ENCODE measurements at places on chromosomes 3 and 15.

DNA sequence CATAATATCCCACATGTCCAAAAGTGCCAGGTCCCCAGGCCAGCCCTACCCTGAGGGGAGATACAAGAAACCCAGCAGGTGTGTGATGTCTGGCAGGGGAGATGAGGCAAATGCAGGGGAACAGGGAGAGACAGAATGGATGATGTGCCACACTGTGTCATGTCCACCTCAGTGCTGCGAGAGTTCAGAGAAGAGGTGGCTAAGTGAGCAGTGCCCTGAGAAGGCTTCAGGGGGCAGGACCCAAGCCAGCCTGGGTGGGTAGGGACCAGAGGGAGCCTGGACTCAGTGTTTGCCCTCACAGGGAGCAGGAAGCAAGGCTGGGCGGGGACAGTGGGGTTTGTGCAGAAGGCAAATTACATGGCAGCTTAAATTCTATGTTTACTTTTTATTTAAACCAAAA lies 61.2 kb downstream of the KLHL6 start:
- no peak for DNase-seq

DNA sequence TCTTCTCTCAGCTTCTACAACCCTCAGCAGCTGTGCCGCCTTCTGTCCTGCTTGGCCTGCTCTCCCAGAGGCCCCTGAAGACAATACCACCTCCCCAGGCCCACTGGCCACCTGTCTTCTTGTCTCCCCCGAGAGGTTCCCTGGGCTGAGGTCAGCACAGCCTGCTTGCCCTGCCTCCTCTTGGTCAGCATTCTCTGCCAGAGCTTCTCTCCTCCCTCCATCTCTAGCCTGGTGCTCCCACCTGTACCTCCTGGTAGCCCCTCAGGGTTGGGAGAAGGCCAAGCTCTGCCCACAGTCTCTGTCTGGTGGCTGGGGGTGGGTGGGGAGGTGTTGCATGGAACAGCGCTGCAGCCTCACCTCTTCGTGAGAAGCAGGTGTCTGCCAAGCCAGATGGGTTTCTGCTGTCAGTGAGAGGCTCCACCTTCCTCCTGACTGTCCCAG lies 5.6 kb upstream of the ISLR start:
- no peak for DNase-seq

GRCh38 chr3:56860939-56861338 lies 59.2 kb upstream of the ARHGEF3 start:
- no peak for DNase-seq

GRCh38 chr3:12396471-12396870 lies 87.8 kb upstream of the TSEN2 start:
- no peak for DNase-seq

GRCh38 chr15:99348412-99348811 lies 97.1 kb downstream of the LRRC28 start:
- no peak for DNase-seq

- DNase-seq, result no peak
These were observed 422.2 kb downstream of the GBE1 start for GRCh38 chr3:81339040-81339845.

DNA sequence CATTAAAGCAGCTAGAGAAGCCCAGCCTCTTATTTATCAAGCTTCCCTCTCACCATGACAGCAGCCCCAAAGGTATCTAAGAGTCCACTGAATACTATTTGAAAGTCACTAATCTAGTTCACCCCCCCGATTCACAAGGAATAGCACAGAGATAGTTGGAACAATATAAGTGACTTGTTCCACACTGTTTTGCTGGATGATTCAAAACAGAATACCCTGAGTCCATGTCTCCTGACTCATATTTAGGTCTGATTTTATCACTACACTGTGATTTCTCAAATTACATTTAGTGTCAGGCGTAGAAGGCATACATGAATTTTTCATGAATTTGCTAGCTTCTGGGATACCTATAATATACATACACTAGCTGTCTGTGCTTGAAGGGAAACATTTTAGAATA lies 18.7 kb upstream of the EOGT start:
- DNase-seq, result no peak

DNA sequence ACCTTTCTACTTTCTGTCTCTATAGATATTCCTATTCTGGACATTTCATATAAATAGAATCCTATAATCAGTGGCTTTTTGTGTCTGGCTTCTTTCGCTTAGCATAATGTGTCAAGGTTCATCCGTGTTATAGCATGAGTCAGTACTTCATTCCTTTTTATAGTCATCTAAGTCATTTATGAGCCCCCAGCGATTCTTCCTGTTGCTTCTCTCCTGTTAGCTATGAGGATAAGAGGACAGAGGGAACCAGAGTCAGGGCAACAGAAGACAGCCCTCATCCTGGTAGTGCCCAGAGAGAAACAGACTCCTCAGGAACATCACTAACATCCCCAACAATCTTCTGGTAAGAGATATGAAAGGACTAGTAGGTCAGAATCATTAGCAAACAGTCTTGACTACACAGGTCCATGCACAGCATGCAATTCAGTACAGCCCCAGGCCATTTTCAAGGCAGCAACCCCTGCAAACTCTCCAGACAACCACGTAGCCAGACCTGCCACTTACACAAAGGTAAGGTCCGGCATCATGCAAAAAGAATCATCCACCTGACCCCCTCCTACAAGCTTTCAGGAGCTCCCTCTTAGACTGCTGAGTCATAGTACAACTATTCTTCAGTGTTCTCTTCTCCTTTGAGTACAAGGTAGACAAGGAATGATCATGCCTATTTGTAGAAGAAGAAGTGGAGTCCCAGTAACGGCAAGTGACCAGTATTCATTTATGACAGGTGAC lies 91.5 kb downstream of the MYLK start:
- no peak for DNase-seq

DNA sequence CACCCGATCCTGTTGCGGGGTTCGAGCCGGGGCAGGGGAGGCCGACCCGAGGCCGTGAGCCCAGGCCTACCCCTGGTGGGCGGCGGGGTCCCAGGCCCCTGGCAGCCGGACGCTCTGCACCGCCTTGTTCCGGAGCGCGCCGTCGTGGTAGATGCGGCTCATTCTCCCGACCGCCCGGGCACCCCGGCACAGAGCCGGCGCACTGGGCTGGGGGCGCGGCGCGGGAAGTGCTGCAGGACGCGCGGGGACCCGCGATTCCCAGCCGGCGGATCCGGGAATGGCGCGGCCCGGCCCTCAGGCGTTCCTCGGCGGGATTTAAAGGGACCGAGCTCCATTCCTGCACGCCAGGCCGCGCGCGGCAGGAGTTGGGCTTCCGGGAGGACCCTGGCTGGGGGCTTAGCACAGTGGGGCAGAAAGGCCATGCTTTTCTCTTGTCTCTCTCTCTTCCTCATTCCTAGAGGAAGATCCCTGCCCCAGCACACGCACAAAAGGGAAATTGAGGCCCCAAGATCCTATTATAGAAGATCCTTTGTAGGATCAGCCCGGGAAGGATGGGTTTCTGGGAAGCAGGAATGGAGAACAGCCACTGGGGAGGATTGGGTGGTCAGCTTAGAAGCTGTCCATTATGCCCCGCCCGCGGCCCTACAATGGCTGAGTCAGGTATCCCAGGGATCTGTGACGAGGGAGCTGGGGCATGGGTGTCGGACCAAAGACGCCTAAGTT lies at the start of gene ARPIN:
Gene ARPIN (minus strand): TSS at position 279 of the 723 bp plus-strand sequence. CDS start 117 bp downstream, at position 162.
- no peak for DNase-seq

- DNase-seq, result no peak
These were observed 748.3 kb upstream of the NECTIN3 start for GRCh38 chr3:110323349-110323748.

DNA sequence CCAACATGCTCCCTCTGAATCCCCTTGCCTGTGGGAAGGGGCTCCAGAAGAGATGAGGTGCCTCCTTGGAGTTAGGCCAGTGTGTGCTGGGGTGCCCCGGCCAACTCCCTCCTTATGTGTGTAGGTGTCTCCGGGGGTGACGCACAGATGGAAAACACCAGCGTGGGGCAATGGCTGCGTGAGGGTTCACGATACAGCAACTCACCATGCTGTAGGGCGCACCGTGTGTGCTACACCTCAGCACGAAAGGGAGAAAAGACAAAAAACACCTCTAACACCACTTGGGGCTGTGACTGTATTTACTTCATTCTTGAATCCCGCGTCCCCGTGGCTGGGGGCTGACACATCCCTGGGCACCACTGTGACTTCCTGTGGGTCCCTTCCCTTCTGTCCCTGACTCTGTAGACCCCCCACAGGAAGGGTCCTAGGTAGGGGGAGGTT lies 1.6 kb upstream of the CALML4 start:
- DNase-seq, result no peak

All from GM12864 (cell line).